Effector CD4-positive, alpha-beta T cell (primary cell): ENCODE measurements at places on chromosomes 4 and X.

GRCh38 chrX:11724122-11725017 is 33.7 kb upstream of the MSL3 start:
- DNase-seq: no peak

- no peak for DNase-seq
These were observed 956 bp downstream of the TAPT1 start for GRCh38 chr4:16225167-16225862.

GRCh38 chrX:113212052-113212451 is 371.4 kb upstream of the AMOT start:
- no peak for DNase-seq

DNA sequence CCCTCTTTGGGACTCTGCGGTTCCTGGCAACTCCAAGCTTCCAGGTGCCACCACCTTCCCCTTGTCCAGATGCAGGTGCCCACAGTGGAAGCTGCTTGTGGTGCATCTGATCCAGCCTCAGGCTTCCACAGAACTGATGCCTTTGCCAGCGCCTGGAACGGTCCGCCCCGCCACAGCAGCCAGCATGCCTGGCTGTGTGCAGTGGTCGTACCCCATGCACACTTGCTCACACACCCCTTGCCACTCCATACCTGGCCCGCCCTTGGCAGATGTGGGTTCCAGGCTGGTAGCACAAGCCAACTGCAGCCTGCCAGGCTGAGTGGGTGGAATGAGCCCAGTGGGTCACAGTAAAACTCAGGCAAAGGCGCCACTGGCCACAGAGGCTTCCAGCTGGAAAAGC is 240.5 kb downstream of the PPP4R3C start:
- DNase-seq: no peak

DNA sequence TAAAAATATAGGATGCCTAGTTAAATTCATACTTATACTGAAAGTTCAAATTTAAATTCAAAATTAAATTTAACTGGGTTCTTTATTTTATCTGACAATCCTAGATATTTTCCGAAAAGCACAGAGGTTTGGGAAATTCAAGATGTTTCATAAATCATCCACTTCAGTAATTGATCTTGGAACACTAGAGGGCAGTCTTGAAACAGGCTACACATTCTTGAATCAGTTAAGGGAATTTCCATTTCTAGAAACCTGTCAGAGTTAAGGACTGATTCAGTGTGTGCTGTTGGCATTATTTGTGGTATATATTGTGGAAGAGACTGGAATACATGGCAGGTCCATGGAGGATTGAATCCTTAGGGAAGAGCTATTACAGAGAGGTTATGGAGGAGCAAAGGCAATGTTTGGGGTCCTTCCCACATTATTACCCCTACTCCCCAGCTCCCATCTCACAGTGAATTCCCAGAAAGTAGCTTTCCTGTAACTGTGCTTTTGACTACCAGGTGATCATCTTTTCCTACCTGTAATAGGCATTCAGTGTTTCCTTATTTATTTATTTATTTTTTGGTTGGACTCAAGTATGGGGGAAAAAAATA is 92.9 kb downstream of the EGF start:
- DNase-seq: no peak

- no peak for DNase-seq
These were observed 34.8 kb downstream of the YIPF6 start for GRCh38 chrX:68533656-68534055.

DNA sequence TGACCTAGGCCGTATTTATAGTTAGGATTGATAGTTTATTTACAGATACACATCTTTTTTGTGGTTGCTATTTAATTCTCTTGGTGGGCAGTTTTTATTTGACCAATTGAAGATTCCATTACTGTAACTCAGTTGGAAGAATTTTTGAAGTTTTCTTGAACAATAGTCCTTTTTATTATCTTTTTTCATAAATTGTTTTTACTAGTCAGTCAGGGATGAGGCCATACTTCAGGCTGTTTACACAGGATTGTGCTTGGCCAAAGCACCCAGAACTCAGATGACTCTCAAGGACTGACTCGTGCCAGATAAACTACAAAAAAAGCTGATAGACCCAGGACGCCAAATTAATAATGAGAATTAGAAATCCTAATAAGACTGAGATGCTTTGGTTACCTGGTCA is 7.0 kb downstream of the HERC3 start:
- no peak for DNase-seq

DNA sequence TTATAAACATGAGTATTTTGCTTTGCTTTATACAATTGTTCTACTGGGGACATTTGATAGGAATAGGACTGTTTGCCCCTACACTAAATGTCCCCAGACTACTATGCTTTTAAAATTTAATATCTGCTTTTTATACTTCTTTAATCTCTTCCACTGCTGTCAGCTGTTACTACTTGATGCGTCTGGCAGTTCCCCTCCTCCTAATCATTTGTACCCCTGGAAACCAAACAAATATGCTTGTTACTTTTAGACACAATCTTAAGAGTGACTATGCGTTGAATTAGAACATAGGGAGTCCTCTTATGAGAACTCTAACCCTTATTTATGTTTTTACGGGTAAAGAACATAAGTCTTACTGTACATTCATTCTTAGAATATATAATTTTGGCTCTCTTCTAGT is 145.7 kb downstream of the EDA start:
- no peak for DNase-seq

DNA sequence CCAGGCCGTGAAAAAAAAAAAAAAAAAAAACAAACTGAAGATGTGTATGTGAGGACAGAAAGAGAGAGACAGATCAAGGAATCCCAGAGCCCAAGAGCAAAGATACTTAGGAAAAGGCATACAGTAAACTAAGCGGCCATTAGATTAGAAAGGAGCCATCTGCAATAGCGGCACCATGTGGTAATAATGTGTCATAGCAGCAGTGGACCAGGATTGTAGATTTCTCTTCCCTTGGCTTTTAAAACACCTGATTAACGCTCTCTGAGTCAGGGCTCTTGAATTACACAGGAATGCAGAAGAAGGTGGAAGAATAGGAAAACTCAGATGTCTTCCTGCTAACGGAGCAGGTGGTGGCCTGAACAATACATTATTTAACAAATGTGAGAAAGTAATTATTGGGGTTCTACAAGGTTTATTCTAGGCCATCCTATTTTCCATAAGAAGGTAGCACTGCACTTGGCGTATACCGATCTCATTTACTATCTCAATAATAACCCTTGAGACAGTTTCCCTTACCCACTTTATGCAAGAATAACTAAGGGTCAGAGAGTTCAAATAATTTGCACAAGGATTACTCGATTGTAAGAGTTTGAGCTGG is 182.7 kb downstream of the KCNIP4 start:
- DNase-seq: no peak

- peak; percentile 55 for DNase-seq
These were observed at the start of gene ARHGAP10 for GRCh38 chr4:147731580-147732517. ARHGAP10 (plus strand) TSS chr4:147732088; CDS start chr4:147732302, 214 bp downstream.

- no peak for DNase-seq
These were observed 19.8 kb upstream of the ADD1 start for GRCh38 chr4:2823671-2824328.

DNA sequence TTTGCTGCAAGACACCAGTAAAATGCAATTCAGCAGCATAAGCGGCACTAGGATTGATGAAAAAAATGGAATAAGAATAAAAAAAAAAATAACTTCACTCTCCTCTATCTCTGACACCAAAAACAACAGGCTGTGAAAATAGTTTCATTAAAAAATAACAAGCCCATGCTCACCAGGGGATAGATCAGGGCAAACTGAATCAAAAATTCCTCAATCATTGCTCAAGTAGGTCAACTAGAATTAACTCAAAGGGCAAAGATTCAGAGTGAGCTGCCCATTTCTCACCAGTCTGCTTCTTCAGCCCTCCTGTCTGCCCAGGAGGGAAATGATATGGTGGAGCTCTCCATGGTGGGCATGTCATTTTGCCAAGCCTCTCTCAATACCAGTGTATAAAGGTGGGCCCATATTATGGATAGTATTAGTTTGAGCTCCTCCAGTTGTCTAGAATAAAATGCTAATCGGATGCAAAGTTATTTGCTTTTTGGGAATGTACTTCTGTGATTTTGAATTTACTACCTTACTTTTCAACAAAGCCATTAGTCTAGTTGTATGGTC is 153.9 kb downstream of the UNC5C start:
- DNase-seq: no peak

DNA sequence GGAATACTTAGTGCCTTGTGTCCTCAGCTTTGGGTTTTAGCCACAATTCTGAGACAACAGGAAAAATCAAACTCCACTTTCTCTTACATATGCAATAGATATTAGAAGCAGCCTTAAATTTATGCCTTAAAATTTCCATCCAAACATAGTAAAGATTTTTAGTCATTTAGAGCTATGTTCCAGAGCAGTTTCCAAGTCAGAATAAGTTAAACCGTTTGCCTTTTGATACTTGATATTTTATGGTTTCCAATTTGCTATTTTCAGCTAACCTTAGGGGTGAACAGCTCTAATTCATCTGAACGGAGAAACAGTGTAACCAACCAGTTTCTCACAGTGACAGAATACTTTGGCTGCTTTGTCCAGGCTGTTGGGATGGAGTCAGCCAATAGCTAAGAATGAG is 125.8 kb upstream of the RXFP1 start:
- DNase-seq: no peak

- DNase-seq: no peak
These were observed 43.5 kb upstream of the SLC25A31 start for GRCh38 chr4:127686658-127687057.

DNA sequence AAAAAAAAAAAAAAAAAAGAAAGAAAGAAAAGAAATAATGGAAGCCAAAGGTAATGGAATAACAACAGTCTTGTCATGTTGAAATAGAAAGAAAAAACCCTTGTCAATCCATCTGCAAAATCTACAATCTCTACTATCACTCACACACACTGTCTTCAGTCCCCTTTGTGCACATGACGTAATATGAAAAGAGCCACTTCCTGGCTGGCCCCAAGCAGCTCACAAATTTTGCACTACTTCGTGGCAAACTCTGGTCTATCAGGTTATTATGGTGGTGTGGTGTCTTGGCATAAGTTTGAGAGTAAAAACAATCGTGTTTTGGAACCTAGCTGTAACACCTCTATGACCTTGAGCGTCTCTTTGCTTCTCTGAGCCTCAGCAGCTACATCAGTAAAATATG is 8.3 kb upstream of the AFAP1 start:
- DNase-seq: no peak

- no peak for DNase-seq
These were observed 123.9 kb downstream of the ANTXR2 start for GRCh38 chr4:79949178-79949577.

DNA sequence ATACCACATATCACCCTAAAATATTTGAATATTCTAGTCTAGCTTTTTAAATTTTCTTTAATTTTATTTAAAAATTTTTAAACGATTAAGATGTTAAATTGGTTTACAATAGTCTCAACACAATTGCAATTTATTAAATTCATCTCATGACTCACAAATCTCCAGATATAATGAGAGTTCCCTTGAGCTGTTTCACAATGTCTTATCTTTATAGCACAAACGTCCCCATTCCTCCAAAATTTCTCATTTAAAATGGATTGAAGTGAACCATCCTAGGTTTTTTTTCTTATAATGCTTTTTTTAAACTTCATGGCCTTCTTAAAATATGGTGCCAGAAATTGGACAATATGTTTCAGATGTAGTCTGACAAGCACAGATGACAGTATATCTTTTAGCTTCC is 204.4 kb downstream of the GABRB1 start:
- DNase-seq: no peak

DNA sequence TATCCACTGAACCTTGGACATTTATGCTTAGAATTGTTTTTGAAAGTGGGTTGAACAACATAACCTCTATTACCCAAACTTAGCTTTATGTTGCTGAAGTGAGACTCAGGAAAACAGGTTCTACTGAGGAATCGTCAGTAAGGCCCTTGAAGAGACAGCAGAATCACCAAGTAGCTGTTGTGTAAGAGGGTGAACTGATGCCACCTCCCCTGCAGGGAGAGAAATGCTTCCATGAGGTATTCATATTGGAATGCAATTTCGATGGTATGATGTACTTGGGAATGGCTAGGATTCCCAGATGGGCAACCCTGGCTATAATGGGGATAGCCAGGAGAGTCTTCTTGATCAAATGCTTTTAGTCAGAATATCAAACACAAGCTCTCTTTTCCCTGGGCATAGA is 4.1 kb upstream of the SCRG1 start:
- no peak for DNase-seq

GRCh38 chrX:43448688-43449087 is 207.4 kb upstream of the MAOA start:
- DNase-seq: no peak

GRCh38 chr4:121574618-121575017 is 122.2 kb downstream of the ANXA5 start:
- DNase-seq: no peak

DNA sequence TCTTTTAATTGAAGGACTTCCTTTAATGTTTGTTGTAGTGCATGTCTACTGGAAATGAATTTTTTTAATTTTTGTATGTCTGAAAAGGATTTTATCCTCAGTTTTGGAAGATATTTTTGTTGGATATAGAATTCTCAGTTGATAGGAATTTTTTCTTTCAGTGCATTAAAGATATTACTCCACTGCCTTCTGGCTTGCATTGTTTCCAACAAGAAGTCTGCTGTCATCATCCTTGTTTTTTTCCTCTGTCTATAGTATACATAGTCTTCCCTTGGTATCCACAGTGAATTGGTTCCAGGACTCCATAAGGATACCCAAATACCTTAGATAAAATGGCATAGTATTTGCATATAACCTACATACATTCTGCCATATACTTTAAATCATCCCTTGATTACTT is 33.5 kb downstream of the SCD5 start:
- no peak for DNase-seq

- no peak for DNase-seq
These were observed 1.2 kb downstream of the CXCL2 start for GRCh38 chr4:74097631-74098426.

- no peak for DNase-seq
These were observed 45.2 kb upstream of the BMP15 start for GRCh38 chrX:50865311-50865710.

DNA sequence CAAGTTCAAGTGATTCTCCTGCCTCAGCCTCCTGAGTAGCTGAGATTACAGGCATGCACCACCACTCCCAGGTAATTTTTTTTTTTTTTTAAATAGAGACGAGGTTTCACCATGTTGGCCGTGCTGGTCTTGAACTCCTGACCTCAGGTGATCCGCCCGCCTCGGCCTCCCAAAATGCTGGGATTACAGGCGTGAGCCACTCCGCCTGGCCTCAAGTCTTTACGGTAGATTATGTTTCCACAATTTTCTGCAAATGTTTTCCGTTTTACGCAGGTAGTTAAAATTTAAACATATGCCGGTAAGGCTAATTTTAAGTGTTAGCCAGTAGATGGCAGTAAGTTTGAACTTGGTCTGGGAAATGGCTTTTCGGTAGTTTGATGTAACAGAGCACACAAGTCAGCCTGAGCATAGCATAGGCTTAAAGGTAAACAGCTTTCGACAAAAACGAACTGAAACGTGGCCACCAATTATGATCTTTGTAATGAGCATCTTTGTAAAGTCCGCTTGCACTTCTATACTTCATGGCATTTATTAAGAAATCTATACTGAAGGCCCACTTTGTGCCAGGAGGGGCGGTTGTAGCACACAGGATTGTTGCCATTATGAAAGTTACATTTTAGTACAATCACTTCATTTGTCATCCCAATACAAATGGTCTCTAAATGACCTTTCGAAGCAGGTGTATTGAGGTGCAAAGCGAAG is 31.1 kb downstream of the CCKAR start:
- DNase-seq: no peak

- no peak for DNase-seq
These were observed 8.1 kb upstream of the HSD17B13 start for GRCh38 chr4:87330761-87331160.
